ENCODE measurements at places on chromosomes 1 and 21. TPM values are rescaled to one million over a fixed set of nuclear protein-coding genes. Genes with fewer than 3 reads are reported as not detected.

The PIAS3 gene
- 40.0 TPM for total RNA-seq

The ATXN7L2 gene
- 12.0 TPM for total RNA-seq

The SRSF11 gene
- total RNA-seq: 158 TPM

The USP48 gene
- total RNA-seq: 66.7 TPM

The AGT gene
- 125 TPM for total RNA-seq

The GSTM2 gene
- total RNA-seq: 75.6 TPM

The OPRD1 gene
- total RNA-seq: 1.1 TPM

The HRNR gene
- not detected for total RNA-seq

Measured in type B pancreatic cell (in vitro differentiated cells).